ENCODE measurements at places on chromosomes 12 and 14.

GRCh38 chr14:50452979-50453705 lies 56.5 kb upstream of the CDKL1 start:
- DNase-seq: no peak

GRCh38 chr12:49568442-49569162 lies 660 bp upstream of the MCRS1 start:
- no peak for DNase-seq

DNA sequence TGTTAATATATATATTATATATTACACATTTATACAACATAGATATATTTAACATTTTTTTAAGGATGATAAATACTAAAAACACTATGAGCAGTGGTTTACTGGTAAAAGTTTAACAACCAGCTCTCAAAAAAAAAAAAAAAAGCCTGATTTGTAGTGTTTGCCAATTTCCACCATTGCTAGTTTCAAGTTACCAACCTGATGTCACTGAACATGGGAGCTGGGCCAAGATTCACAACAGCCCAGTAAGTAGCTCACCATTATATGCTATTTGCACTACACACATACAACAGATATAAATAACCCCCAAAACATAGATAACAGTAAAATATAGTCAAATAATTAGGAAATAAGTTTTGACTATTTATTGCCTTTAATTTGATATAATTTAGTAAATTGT lies 28.9 kb upstream of the TMX1 start:
- no peak for DNase-seq

- DNase-seq: no peak
Measured at GRCh38 chr14:33376510-33376909, 437.8 kb downstream of the NPAS3 start.

DNA sequence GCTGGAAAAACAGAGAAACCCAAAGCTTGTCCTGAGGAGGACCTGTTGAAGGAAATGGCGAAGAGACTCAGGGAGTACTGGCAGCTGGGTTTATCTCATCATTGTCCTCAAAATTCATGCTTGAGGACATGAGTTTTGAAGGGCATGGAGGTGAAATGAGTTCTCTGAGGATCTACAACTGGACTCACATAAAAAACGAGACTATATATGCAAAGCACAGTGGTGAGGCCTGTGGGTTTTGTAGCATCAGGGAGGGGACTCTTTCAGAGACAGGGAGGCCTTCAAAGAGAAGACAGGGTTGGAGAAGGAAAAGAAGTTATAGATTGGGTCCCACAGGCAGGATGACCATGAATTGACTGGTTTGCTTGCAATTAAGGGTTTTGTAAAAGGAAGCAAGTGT lies 71.3 kb upstream of the SCN8A start:
- DNase-seq: no peak

GRCh38 chr12:131618303-131618658 lies 92.6 kb upstream of the SFSWAP start:
- DNase-seq: no peak

- no peak for DNase-seq
Measured at GRCh38 chr14:68255693-68256178, 436.2 kb downstream of the RAD51B start.
